Stimulated activated CD4-positive, alpha-beta T cell treated with anti-CD3 and anti-CD28 coated beads, Interleukin-15, amount 100 ng/mL, for 1 hour (primary cell): ENCODE measurements at places on chromosomes 2 and 18.
A peak's percentile ranks its signal among the peaks of the same experiment; 100 is the strongest.

DNA sequence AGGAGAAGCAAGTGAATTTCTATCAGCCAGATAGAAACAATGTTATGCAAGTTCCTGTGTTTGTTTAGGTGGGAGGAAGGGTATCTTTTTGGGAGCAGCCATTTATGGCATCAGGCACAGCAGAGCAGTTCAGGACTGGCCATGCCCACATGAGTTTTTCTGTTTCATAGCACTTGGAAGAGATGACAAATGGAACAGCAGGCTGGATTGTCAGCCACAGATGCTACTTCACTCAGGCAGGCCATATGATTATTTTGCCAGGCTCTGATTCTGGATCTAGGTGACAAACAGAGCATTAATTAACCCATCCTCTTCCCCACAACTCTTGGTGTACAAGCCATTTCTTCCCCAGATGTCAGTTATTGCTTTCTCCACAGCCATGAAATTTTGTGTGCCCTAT is 63.8 kb downstream of the GALNT13 start:
- no peak for DNase-seq

DNA sequence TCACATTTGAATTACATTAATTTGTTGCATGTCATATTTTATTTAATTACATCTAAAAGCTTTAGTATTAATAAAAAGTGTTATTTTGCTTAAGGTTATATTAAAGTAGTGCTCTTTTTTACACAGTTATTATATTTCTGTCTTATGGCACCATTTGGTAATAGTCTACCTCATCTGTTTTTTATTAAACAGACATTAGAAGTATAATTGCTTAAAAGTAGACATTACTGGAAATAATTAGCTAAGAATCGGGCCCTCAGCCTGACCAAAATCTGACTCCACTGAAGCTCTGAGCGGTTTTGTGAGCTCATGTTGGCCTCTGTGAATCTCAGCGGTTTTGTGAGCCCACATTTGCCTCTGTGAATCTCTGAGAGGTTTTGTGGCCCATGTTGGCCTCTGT is 102.5 kb upstream of the SNTG2 start:
- no peak for DNase-seq

- peak; percentile 57 for DNase-seq
These were observed 38.9 kb downstream of the CNGA3 start for GRCh38 chr2:98385050-98385699.

- no peak for DNase-seq
These were observed 36.8 kb downstream of the DPP4 start for GRCh38 chr2:162037028-162037795.

DNA sequence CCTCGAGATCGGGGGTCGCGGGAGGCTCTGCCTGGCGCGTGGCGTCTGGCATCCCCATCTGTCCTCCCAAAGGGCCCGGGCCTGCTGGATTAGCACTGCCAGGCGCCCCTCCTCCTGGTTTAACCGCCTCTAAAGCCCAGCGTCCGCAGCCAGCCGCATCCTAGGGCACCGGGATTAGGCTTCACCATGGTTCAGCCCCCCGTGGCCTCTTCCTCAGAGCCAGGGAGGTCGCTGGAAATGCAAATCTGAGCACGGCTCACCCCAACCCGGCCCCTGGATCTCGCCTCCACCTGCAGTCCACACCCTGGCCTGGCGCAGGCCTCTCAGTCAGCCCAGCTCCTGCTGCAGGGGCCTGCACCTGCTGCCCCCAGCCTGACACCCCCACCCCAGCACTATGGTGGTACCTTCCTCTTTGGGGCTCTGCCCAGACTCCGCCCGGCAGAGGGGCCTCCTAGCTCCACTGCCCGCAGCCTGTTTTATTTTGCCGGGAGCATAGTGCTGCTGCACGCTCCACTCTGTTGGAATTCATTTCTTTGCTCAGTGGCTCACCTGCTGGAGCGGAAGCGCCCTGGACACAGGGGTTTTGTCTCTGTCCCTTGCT is 13.2 kb downstream of the PRELID3A start:
- no peak for DNase-seq
